ENCODE measurements at places on chromosomes 5 and 9.

GRCh38 chr9:70805949-70806348 lies 315.5 kb downstream of the TRPM3 start:
- no peak for DNase-seq
- H3K27ac ChIP-seq, result no peak overlapping the region
- no peaks in the 10 kb centered on the region for H3K27me3 ChIP-seq

DNA sequence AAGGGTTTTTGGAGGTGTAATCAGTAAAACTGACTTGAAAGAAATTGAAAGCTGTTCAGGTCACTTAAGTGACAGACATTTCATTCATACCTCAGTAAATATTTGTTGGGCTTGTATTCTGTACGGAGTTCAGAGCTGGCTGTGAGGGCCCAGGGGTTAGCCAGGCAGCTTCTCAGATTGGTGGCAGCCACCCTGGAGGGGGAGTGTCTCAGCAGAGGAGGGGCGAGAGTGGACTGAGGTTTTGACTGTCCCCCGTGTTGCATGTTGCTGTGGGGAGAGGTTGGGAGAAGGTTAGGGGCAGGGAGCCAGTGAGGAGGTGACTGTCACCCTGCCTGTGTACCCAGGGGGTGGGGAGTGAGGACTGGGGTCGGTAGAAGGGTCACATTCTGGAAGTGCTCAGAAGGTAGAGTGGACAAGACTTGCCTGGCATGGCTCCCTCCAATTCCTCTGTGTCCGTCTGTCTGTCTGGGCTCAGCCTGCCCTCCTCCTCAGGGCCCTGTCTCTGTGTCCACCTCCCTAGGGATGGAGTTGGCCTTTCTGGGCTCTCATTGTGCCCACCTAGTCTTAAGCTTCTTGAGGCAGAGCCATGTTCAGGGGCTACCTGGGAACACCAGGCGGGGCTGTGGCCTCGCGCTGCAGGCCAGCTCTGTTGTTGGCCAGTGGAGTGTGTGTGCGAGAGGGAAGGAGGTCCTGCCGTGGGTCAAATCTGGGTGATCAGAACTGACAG lies 4.4 kb downstream of the PHF2 start:
- H3K36me3 ChIP-seq, result peaks cover 30% of the 10 kb centered on the region
- peaks cover 16% of the 10 kb centered on the region for H3K4me1 ChIP-seq
- H3K27ac ChIP-seq, result no peak overlapping the region
- no peak overlapping the region for H3K4me3 ChIP-seq
- DNase-seq, result no peak
- no peaks in the 10 kb centered on the region for H3K27me3 ChIP-seq

DNA sequence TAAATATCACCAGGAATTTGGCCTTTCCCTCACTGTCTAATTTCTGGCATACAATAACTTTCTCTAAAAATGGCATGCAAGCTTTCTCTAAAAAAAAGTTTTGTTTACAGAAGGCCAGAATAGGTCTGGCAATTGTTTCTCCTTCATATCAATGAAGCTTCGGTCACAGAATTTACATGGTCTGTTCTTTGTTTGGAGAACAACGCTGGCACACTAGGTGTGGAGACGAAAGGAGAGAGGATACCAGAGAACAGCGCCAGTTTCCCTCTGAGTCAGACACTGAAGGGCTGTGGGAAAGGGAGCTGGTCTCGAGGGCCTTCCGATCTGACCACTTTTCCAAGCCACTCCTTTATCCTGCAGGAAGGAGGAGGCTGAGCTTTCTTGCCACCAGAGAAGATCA lies 60.1 kb upstream of the ITGA1 start:
- no peak overlapping the region for H3K27ac ChIP-seq
- no peak overlapping the region for H3K4me3 ChIP-seq
- peaks cover 57% of the 10 kb centered on the region for H3K4me1 ChIP-seq
- peaks cover 2% of the 10 kb centered on the region for H3K27me3 ChIP-seq
- DNase-seq, result no peak

- H3K4me1 ChIP-seq, result peaks cover 28% of the 10 kb centered on the region
- H3K27ac ChIP-seq, result no peak overlapping the region
- no peak overlapping the region for H3K4me3 ChIP-seq
- H3K27me3 ChIP-seq, result peaks cover 8% of the 10 kb centered on the region
- no peak for DNase-seq
Measured at GRCh38 chr5:68421485-68422220, 206.1 kb downstream of the PIK3R1 start.

- H3K27ac ChIP-seq, result no peak overlapping the region
- peaks cover 41% of the 10 kb centered on the region for H3K27me3 ChIP-seq
- H3K4me1 ChIP-seq, result no peaks in the 10 kb centered on the region
- no peak overlapping the region for H3K4me3 ChIP-seq
- H3K36me3 ChIP-seq, result no peaks in the 10 kb centered on the region
Measured at GRCh38 chr5:37846786-37847310, 7.0 kb upstream of the GDNF start.

GRCh38 chr9:99718631-99719030 lies 103.1 kb upstream of the NR4A3 start:
- peaks cover 35% of the 10 kb centered on the region for H3K4me1 ChIP-seq
- DNase-seq, result no peak
- no peaks in the 10 kb centered on the region for H3K27me3 ChIP-seq

- peak overlapping the region; percentile 98 for H3K27ac ChIP-seq
- no peaks in the 10 kb centered on the region for H3K27me3 ChIP-seq
- DNase-seq, result no peak
- peaks cover 46% of the 10 kb centered on the region for H3K36me3 ChIP-seq
- H3K4me1 ChIP-seq, result peaks cover 75% of the 10 kb centered on the region
- H3K4me3 ChIP-seq, result peak overlapping the region; percentile 82
Measured at GRCh38 chr9:131734165-131734610, 5.7 kb downstream of the RAPGEF1 start.

- no peak overlapping the region for H3K27ac ChIP-seq
- H3K4me1 ChIP-seq, result peaks cover 5% of the 10 kb centered on the region
- no peaks in the 10 kb centered on the region for H3K27me3 ChIP-seq
- H3K4me3 ChIP-seq, result no peak overlapping the region
- DNase-seq, result no peak
Measured at GRCh38 chr5:142079306-142079721, 29.3 kb upstream of the NDFIP1 start.

- H3K36me3 ChIP-seq, result no peaks in the 10 kb centered on the region
- DNase-seq, result no peak
- peaks cover 25% of the 10 kb centered on the region for H3K27me3 ChIP-seq
Measured at GRCh38 chr9:76701441-76702039, 62.7 kb upstream of the PCA3 start.

DNA sequence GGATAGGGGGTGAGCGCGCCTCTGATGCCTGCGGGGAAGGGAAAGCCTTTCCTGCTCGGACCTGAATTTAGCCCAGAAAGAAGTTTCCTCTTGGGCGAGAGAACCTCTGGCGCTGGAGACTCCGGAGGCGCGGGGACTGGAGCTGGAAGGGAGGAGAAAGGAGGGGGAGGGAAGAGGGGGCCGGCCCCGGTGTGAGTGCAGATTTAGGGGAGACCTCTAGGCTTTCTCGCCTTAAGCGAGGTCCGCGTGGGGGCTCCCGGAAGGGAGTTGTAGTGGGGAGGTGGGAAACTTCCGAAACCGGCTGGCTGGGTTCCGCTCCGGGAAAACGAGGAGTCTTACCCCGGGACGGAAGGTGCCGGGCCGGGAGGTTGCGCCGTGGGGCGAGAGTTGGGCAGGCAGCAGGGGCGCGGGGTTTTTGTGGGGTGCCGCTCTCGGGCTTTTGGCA lies 1.3 kb downstream of the PCSK5 start:
- H3K27ac ChIP-seq, result peak overlapping the region; percentile 49
- H3K4me3 ChIP-seq, result peak overlapping the region; percentile 93
- H3K36me3 ChIP-seq, result no peaks in the 10 kb centered on the region
- H3K27me3 ChIP-seq, result peaks cover 63% of the 10 kb centered on the region
- peaks cover 19% of the 10 kb centered on the region for H3K4me1 ChIP-seq

- H3K36me3 ChIP-seq, result no peaks in the 10 kb centered on the region
- no peak for DNase-seq
- H3K4me3 ChIP-seq, result no peak overlapping the region
- H3K27me3 ChIP-seq, result peaks cover 10% of the 10 kb centered on the region
- no peak overlapping the region for H3K27ac ChIP-seq
Measured at GRCh38 chr9:13278023-13278367, 1.5 kb downstream of the MPDZ start.

DNA sequence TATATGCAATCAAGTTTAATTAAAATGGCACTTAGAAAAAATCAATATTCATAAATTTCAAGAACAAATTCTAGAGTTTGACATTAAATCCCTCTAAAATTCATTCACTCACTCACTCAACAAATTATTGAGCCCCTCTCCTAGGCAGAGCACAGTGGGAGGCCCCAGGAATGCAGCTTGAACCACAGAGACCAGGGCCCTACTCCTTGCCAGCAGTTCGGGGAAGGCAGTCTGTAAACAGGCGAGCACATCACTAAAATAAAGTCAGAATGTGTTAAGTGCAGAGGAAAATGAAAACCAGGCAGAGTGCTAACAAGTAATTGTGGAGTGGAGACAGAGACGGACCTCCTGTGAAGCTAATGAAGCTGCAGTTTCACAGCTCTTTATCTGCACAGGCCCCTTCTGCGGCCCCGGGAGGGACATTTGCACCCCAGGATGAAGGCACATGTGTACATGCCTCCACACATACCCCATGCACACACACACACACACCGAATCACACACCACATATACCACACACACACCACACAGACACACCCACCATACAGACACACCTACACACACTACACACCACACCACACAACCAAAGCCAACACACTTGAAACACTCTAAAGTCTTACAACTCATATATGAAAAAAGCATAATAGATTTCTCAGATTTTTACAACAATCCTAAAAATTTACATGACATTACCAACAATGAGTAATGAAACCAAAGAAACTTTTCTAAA lies 40.5 kb downstream of the BHMT start:
- peaks cover 16% of the 10 kb centered on the region for H3K27me3 ChIP-seq
- DNase-seq, result no peak
- H3K4me3 ChIP-seq, result no peak overlapping the region
- no peaks in the 10 kb centered on the region for H3K36me3 ChIP-seq
- no peaks in the 10 kb centered on the region for H3K4me1 ChIP-seq

- DNase-seq, result no peak
- no peaks in the 10 kb centered on the region for H3K4me1 ChIP-seq
- H3K27me3 ChIP-seq, result no peaks in the 10 kb centered on the region
Measured at GRCh38 chr5:139725073-139725830, 70.4 kb upstream of the PSD2 start.

DNA sequence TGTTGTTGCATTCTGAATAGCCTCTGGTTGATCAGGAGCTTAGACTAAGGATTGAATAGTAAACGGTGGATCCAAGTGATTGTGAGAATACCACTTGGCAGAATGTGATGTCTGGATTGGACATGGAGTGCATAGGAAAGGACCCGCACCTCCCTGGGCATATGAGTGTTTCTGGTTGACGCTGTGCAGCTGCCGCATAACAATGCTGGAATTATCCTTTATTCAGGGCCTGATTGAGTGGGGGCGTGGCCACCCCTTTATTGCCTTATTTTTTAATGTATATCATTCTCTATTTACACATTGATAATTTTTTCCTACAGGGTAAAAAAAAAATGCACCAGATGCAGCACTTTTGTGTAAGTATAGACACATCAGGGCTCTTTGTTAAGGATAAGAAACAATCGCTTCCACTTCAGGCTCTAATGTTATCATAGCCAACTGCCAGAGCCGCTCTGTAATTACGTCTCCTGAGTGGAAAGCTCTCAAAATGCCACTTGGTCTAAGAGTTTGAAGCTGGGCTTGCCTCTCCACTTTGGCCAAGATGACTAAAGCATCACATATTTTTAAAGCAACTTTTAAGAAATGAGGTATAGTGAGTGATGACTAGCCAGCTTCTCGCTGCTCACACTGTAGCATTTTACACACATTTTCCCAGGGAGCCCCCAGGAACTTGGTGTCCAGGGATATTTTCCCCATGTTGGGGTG lies 5.7 kb downstream of the FGD3 start:
- H3K36me3 ChIP-seq, result peaks cover 1% of the 10 kb centered on the region
- DNase-seq, result no peak
- peak overlapping the region; percentile 90 for H3K27ac ChIP-seq

DNA sequence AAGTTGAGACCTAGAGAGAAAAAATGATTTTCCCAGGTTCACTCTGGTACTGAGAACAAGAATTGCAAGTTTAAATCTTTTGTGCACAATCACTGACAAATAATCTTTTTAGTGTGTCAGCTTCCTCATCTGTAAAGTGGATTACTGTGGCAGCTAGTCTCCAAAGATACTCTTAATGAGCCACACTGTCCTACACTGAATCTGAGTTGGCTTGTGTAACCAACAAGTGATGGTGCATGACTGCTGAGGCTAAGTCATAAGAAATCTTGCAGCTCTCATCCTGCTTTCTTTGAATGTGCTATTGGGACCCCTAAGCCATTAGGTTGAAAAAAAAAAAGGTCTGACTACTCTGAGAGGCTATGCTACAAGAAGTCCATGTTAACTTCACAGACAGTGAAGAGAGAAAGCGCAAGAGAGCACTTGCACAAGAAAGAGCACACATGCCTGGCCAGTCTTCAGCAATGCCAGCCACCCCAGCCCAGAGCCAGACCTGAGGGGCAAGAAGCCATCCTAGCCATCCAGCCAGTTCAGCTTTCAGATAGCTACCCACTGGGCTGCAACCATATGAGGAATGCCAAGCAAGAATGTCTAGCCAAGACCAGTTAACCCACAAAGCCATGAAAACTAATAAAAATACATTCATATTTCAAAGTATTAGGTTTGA lies 419.4 kb downstream of the RAB3C start:
- DNase-seq, result no peak
- no peak overlapping the region for H3K4me3 ChIP-seq
- H3K27ac ChIP-seq, result no peak overlapping the region
- peaks cover 16% of the 10 kb centered on the region for H3K36me3 ChIP-seq

DNA sequence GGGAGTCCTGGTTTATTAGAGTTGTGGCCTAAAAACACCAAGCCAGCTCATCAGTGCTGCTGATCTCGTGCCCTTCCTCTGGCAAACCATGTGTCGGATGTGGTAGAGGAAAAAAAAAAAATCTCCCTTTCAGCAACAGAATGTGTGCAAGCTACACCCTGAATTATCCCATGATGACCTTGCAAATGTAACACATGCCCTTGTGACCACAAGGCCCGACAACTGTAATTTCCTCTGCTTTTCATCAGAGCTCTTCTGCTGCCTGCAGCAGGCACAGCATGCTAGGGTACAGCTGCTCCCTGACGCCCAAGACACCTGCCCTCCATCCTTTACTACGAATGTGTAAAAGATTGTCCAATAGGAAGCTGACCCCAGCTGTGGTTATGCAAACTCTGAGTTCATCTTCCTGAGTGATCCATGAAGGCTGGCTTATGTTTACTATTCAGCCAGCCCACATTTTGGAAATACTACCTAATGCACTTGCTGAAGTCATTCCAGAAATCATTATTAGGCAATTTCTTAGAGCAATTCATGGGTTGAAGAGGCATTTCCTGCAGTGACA lies 14.6 kb upstream of the BNC2 start:
- no peak overlapping the region for H3K4me3 ChIP-seq
- H3K36me3 ChIP-seq, result no peaks in the 10 kb centered on the region
- DNase-seq, result no peak
- H3K4me1 ChIP-seq, result no peaks in the 10 kb centered on the region
- no peak overlapping the region for H3K27ac ChIP-seq

DNA sequence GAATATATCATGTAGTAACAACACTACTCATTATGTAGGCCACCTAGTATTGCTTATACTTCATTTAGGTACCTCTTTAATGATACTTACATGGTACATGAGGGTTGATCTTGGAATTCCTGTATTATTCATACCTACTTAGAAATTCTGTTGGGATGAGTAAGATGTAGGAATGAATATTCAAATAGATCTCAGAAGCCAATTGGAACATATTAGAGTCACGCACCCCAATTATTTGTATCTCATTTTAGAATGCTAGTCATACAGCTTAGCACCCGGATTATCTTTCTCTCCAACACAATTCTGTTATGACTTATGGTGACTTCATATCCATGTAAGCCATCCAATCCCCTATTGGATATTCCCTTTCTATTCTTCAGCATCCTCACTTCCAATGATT lies 106.7 kb upstream of the SH3GL2 start:
- H3K4me3 ChIP-seq, result no peak overlapping the region
- no peak overlapping the region for H3K27ac ChIP-seq
- no peaks in the 10 kb centered on the region for H3K4me1 ChIP-seq
- DNase-seq, result no peak
- no peaks in the 10 kb centered on the region for H3K36me3 ChIP-seq

All from T-helper 2 cell treated with Interferon-gamma antibody and Interleukin-4, amounts not matched to agents 5 μg/mL and 100 μg/mL, for 36 hours (primary cell).